ENCODE measurements at places on chromosomes 4 and X.

- DNase-seq = peak; percentile 30
Observed at GRCh38 chr4:69830560-69831269, 29.2 kb downstream of the SULT1E1 start.

- DNase-seq = no peak
Observed at GRCh38 chr4:42411803-42412202, 14.5 kb downstream of the SHISA3 start.

GRCh38 chr4:150855981-150856510 lies 159.0 kb downstream of the LRBA start:
- no peak for DNase-seq

- no peak for DNase-seq
Observed at GRCh38 chr4:137656661-137657060, 124.4 kb upstream of the PCDH18 start.

GRCh38 chrX:119218198-119218597 lies 17.9 kb upstream of the PGRMC1 start:
- no peak for DNase-seq

DNA sequence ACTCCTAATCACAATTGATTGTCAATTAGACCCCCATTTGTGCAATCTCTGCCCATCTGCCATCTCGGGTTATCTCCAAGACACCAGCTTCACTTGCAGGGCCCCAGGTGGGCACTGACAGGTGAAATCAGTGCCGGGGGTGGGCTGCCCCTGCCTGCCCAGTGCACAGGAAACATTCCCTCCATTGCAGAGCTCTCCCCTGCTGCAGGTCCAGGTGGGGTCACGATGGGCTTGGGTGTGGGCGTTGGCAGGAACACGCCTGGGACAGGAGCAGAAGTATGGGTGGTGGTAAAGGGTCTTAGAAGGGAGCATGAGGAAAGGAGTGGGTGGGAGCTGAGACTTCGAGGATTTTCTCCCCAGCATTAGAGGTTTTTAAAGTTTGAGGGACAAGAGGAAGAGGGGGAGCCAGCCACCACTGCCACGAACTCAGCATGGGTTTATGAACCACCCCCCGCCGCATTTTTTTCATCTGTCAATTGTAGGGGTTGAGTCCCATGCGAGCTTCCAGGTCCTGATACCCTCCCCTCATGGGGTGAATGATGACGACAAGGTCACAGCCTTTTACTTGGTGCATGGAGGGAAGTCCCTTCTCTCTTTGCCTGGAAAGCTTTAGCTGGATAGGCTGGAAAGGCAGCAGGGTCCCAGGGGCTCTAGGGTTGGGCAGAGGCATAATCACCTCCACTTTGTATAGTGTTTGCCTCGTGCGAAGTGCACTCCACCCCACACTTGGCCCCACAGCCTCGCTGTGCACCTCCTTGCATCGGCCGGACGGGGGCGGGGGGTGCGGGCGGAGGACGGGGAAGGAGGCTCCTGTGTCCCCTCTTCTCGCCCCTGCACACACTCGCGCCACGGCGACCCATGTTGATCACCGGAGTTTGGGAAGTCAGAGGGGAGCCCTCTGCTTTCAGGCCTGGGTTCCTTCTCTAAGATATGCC lies 3.5 kb upstream of the NKX1-1 start:
- DNase-seq = no peak

DNA sequence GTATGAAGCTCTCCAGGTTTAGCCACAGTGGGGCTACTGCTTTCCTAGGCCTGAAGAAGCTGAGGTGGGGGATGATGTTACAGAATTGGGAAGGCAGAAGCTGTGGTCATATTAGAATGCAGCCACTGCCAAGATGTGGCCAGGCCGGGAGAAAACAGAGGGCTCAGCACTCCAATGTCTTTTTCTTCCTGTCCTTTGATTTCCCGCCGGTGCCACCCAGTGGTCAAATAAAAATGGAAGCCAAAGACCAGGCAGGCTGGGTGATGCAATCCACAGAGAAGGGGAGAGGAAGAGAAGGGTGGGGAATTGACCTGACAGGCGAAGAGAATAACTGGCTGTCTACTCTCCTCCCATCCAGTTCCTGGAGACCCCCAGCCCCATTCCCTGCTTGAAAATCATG lies 94.9 kb upstream of the SHISA3 start:
- DNase-seq = peak; percentile 1

- DNase-seq = no peak
Observed at GRCh38 chr4:17619416-17620105, 5.1 kb downstream of the MED28 start.

GRCh38 chrX:145727476-145727875 lies 90.2 kb upstream of the SLITRK2 start:
- DNase-seq = no peak

DNA sequence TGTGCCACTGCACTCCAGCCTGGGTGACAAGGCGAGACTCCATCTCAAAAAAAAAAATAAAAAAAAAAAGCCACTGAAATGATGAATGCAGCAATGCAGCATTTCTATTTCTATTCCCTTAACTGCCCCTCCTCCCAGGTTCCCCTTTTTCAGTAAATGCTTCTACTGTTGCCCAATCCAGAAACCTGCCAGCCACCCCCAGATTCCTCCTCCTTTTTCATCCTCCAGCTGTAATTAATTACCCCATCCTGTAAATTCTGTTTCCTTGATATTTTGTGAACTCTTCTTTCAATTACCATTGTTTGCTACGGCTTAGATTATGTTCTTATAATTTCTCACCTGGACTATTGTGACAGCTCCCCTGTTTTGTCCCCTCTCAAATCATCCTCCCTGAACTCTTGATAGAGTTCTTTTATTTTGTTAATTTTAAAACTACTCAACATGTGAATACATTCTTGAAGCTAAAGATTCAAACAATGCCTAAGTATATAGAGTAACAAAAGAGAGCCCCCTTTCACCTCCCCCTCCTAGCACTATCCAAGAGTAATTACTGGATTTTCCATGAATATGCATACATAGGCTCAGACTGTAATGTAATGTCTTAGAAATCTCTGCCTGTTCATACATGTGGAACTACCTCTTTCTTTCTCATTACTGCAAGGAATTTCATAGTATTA lies 140.6 kb upstream of the GPC4 start:
- DNase-seq = no peak

GRCh38 chr4:173254646-173255045 lies 79.5 kb downstream of the HMGB2 start:
- no peak for DNase-seq

DNA sequence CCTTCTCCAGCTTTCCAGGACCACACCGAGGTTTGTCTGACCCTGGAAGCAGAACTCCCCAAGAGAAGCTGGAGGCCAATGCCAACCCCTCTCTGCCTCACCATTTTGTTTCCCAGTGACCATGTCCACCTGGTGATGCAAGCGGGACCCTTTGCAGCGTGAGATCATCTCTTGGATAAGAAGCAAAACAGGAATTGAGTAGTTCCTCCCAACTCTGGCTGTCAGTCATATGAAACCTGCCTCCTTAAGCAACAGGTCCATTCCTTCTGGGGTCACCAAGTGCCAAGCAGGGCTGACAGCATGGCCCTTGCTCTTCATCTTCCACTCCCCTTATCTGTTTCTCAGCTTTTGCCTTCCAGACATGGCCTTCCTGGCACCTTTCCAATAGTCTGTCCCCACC lies 41.3 kb upstream of the MTM1 start:
- DNase-seq = no peak

DNA sequence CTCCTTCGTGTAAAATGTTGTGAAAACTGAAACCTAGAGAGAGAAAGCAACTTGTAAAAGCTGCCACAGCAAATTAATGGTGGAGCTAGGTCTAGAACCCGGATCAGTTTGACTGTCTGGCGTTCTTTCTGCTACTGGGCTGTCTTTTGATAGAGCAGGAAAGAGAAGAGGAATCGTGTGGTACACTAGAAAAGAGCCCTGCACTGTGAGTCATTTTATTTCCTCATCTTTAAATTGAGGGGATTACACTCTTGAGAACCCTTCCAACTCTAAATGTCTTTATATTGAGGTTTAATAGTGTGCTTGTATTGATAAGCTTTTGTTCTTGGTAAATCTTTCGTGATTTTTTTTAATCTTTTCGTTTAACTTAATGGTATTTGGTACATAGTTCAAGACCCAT lies 4.3 kb downstream of the WDR44 start:
- no peak for DNase-seq

- peak; percentile 25 for DNase-seq
Observed at GRCh38 chr4:304969-305680, at the start of gene ZNF732. TSS of gene ZNF732 (minus strand) at chr4:305474. CDS start at chr4:305310, 164 bp downstream.

DNA sequence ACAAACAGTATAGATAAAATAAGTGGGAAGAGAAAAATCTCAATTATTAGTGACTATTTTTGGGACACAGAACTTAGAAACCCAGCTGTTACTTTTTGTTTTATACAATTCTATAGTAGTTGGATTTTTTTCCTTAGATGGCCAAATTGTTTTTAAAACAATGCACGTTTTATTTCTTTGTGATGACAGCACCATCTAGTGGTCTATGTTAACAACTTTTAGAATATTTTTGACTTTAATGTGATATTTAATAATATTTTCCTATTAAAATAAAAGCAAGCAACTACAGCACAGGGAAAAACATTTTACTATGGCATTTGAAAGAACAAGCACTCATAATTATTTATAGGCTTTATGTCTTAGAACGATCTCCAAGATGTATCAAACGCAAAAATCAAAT lies 5.6 kb upstream of the SMIM31 start:
- no peak for DNase-seq

DNA sequence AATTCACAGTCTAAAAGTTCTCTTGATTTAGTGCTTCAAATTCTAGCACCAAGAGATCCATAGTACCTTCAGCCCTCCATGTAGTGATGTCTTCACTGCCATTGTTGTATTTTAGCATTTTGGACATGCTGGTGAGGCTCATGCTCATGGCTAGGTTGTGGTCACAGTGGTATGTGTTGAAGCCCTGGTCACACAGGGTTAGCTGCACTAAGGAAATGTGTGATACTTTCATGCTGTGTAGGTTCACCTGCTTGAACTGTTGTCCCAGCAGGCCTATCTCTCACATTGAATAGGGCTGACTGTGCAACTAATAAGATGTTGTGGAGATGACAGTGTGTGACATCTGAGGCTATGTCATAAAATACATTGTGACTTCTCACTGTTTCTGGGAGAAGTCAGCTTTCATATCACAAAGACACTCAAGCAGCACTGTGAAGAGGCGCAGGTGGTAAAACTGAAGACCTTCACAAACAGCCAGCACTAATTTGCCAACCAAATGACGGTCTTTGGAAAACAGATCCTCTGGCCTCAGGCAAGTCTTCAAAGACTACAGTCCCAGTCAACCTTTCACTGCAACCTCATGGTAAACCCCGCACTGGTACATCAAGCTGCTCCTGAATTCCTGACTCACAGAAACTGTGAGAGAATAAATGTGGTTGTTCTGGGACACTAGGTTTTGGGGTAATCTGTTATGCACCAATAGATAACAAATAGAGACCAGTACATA lies 17.4 kb upstream of the ADH4 start:
- no peak for DNase-seq

- no peak for DNase-seq
Observed at GRCh38 chrX:110421500-110422455, 63.1 kb downstream of the RTL9 start.

- no peak for DNase-seq
Observed at GRCh38 chr4:162959046-162959445, 207.6 kb downstream of the NAF1 start.

- no peak for DNase-seq
Observed at GRCh38 chr4:128287141-128287870, at the start of gene PGRMC2. TSS of gene PGRMC2 (minus strand) at chr4:128287813. CDS start at chr4:128287790, 23 bp downstream.

- no peak for DNase-seq
Observed at GRCh38 chr4:171583790-171584189, 229.4 kb upstream of the GALNTL6 start.

Measured in fibroblast of skin of left quadriceps (primary cell).